Right lung (tissue), 10 donors: ENCODE measurements at places on chromosomes 7 and 10. TPM values are rescaled to one million over a fixed set of nuclear protein-coding genes. Genes with fewer than 3 reads are reported as not detected.

Gene TSPAN13
- polyA plus RNA-seq: 147 TPM

GRCh38 chr7:149865437-149865836 is 8.3 kb upstream of the ATP6V0E2 start:
- no peak for DNase-seq

DNA sequence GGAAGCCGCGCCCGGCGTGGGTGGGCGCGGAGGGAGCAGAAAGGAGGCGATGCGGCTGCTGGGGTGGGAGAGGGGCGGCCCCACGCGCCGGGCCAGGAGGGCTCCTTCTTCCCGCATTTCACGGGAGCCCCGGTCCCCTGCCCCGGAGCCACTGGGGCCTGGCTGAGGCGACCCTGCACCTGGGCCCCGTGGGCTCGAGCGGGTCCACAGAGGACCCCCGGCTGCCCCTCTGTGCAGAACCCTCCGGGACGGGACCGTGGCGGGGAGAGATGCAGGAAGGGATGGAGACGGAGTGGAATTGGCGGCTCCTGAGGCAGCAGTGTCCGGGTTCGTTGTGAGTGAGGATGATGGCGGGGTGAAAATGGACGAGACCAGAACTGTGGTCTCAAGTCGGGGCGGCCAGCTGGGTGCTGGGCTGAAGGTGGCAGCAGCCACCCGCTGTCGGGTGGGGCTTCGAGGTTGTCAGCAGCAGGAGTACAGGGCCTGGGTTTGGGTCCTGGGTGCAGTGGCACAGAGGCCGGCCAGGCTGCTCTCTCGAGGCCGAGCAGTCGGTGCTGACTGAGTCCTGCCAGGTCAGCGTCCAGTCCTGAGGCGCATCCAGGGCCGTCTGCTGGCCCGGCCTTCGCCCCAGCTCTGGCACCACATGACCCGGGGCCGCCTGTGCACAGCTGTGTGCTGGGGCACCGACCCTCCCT is 80.4 kb downstream of the VIPR2 start:
- DNase-seq: no peak

Gene XPNPEP1
- 76.2 TPM for polyA plus RNA-seq

GRCh38 chr10:47357131-47357582 is 9.0 kb downstream of the RBP3 start:
- no peak for DNase-seq

DNA sequence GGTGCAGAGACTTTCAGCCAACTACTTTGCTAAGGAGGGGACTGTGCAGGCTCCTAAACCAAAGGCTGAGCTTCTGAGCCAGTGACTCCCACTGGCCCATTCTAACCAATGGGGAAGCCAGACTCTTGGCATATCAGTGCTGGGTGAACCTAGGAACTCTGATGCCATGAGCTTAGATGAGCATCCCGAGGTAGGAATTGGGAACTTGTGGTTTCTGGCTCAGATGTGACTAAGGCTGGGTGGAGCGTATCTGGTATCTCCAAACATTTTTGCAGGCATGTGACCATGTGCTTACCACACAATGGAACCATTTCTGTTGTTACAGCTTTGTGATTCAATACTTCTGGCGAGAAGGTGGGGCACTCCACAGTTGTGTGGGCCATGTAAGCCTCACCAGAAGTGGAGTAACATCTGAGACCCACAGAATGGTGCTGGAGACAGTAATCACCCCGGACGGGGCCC is 2.5 kb upstream of the AVPI1 start:
- no peak for DNase-seq

DNA sequence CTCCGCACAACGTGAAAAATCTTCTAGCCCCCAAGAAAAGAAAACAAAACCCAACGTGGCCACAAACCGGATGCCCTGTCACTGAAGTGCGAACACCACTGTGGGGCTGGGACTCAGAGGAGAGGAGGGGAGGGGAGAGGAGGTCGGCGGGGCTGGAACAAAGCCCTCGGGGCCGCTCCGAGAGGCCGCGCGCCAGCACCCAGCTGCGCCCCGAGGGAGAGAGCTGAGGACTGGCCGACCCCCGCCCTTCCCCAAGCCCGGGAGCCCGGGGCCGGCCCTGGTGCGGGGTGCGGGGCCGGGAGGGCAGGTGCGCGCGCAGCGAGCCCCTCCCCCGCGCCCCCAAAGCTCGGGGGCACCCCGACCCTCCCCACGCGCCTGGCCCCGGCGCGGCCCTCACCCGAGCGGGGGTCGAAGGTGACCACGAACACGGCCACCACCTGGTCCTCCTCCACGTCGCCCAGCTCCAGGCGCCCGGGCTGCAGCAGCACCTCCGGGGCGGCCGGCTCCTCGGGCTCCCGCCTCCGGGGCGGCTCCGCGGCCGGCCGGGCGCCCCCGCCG is 398 bp downstream of the DENND11 start:
- no peak for DNase-seq

GRCh38 chr7:144854839-144855424 is 19.1 kb upstream of the TPK1 start:
- DNase-seq: peak; percentile 36

GRCh38 chr10:3954615-3955014 is 169.6 kb upstream of the KLF6 start:
- DNase-seq: no peak

- peak; percentile 52 for DNase-seq
These were observed at the start of gene CTTNBP2 for GRCh38 chr7:117873310-117874190. TSS of gene CTTNBP2 (minus strand) at chr7:117873441. CDS start at chr7:117873415, 26 bp downstream.

DNA sequence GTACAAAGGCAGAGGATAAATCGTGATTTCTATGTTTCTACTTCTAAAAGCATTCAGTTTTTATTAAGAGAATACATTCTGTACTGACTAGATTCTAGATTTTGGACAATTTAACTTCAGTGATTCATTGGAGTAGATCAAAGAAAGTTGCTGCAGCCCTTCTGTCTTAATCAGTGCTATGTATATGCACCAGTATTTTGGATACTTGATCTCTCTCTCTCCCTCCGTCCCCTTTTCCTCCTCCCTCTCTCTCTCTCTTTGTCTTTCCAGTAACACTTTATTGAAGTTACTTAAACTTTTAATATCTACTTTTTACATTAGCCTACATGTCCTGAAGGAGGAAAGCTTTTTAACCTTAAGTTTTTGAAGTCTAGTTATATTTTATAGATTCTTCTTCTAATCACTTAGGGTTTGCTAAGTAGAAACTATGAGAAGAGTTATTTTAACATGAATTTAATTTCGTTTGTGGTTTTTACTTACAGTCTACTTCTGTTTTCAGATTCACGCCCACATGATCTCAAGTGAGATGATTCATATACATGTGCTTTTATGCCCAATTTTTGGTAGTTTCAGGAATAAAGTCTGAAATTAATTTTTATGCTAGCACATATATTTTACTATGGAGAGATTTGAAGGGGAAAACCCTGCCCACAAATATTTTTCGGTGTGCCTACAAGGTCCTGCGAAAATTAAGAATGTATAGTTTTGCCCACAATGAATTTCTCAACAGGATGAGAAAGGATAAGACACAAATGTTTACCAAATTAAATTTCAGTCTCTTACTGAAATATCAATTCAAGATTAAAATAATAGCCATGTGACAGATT is 9.1 kb downstream of the MDFIC start:
- no peak for DNase-seq

DNA sequence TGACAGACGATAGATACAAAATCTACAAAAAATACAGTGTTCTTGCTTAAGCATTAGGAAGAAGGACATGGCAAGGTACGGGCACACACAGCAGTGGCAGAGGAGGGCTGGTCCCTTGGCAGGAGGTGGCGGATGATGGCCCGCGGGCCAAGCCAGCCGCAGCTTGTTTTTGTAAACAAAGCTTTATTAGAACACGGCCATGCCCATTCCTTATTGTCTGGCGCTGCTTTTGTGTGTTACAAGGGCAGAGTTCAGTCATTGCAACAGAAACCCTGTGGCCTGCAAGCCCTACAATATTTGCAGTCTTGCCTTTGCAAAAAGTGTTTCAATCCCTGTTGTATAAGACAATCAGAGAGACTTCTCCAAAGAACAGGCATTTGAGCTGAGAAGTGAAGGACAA is 30.7 kb downstream of the FGFR2 start:
- DNase-seq: no peak

DNA sequence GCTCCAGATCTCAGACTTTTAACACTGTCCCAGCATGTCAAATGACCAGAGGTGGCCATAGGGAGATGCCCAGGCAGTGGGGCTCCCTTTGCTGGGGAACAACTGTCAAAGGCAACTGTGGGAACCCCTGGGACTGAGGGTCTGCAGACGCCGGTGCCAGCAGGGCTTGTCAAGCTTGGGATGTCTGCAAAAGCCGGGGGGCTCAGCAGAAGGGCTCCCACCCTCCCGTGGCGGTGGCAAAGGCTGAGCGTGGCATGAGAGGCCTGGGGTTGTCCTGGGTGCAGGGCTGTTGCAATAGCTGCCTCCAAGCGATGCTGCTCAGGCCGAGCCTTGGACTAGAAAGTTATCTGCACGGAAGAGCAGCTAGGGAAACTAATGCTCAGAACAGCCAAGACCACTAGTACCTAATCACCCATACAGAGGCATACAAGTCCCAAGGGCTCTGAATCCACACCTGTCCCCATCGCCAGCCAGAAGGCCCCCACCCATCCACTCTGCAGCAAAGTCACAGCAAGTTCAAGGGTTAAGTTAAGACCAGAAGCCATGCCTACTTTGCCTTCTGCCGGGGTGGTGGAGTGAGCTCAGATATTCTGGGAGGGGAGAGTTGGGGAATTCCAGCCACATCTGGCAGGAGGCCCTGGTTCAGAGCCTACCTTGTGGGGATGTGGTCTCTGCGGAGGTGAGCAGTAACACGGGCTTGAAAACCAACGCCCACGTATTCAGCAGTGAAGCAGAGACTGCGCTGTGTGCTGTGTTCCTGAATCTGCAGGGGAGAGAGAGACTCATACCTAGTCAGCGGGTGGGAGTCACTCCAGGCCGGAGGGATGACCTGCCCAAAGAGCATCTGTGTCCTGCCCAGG is 4.6 kb downstream of the SH2B2 start:
- DNase-seq: no peak

GRCh38 chr10:122852261-122852660 is 6.6 kb upstream of the CUZD1 start:
- no peak for DNase-seq

Gene DENND2A
- polyA plus RNA-seq: 43.7 TPM

DNA sequence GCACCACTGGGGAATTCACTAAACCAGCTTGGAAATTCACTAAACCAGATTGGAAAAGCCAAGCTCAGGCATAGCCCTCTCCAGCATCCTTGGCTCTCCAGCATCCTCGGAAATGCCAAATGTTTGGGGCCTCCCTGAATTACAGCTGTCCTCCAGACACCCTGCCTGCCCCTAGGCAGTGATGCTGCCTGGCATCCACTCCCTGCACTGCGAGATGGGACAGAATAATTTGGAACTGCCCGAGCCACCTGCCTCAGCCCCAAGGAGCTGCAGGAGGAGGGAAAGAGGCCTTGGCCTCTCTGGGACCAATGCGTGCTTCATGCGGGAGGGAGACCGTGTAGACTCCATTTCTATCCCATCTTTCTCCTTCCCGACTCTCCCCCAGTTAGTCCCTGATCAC is 64.3 kb downstream of the INSIG1 start:
- no peak for DNase-seq

- no peak for DNase-seq
These were observed at the start of gene HOXA7 for GRCh38 chr7:27156508-27156898. TSS of gene HOXA7 (minus strand) at chr7:27156675. CDS start at chr7:27156545, 130 bp downstream.

- DNase-seq: no peak
These were observed 10.8 kb upstream of the FAM3C start for GRCh38 chr7:121406944-121407343.

- no peak for DNase-seq
These were observed 3.7 kb downstream of the GCC1 start for GRCh38 chr7:127581716-127582115.

Gene LRRD1
- 0.39 TPM for polyA plus RNA-seq

DNA sequence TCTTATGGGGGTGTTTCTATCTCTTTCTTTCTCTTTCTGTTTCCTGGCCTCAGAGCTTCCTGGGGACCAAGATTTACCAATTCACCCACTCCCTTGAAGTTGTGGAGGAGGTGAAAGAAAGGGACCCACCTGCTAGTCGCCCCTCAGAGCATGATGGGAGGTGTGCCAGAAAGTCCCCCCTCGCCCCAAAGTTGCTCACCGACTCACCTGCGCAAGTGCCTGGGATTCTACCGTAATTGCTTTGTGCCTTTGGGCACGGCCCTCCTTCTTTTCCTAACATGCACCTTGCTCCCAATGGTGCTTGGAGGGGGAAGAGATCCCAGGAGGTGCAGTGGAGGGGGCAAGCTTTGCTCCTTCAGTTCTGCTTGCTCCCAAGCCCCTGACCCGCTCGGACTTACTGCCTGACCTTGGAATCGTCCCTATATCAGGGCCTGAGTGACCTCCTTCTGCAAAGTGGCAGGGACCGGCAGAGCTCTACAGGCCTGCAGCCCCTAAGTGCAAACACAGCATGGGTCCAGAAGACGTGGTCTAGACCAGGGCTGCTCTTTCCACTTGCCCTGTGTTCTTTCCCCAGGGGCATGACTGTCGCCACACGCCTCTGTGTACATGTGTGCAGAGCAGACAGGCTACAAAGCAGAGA is 12.2 kb downstream of the AQP1 start:
- no peak for DNase-seq

DNA sequence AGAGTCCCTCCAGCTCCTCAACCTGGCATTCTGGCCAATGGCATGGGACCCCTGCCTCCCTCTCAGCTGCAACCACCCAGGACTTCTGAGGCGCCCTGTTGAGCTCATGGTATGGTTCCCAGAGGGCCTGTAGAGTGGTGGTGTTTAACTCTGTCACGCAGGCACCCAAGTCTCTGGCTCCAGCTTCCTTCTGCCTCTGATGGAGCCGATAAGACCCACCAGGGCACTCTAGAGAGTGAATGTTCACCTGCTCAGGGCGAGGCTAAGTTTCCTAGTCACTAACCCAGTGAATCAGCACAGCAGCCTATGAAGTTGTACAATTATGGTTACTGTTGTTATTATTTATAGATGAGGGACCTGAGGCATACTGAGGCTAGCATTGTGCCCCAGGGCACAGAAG is 120.4 kb downstream of the ZMIZ1 start:
- no peak for DNase-seq

DNA sequence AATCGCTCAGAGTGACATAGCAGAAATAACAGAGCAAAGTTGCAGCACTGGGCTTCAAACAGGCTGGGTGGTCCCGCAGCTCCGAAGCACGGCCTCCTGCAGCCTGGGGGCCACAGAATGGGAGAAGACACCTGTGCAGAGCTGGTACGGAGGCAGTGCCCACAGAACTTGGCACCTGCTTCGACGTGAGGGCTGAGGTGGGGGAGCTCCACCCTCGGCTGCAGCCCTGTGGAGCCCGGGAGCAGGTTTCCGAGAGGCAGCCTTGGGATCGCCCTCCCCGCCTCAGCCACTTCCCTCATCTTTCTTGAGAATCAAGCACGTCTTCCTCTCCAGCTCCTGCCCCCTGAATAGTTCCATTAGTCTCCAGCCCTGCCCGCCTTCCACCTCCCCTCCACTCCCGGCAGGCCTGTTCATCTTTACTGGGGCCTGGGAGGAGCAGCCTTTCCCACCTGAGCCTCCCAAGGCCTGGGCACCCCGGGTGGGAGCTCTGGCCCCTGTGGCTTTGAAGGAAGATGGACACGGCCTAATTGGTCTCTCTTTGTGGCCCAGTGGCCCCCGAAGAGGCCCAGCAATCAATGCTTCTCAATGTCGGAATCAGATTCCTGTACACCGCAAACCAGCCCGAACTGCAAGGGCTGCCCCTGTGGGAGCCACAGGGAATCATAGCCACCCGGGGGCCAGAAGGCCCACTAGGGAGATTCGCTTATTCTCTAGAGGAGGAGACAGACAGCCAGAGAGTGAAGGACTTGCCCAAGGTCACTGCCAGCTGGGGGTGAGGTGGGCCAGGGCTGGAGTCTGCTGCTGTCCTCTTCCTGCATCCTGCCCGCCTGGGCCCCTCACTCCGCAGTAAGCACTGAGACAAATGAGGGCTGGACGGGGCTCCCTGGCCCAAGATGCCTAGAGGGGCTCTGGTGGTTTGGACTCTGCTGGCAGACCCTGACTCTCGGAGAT is 17.0 kb upstream of the PCBD1 start:
- DNase-seq: no peak

Gene BRAT1
- 29.2 TPM for polyA plus RNA-seq
